ENCODE measurements at places on chromosomes 4 and X.

GRCh38 chrX:3567686-3568085 is 145.8 kb downstream of the PRKX start:
- no peak for DNase-seq

GRCh38 chr4:83964996-83965541 is 429.2 kb downstream of the GPAT3 start:
- no peak for DNase-seq

GRCh38 chr4:112485930-112486329 is 30.1 kb downstream of the NEUROG2 start:
- no peak for DNase-seq

- DNase-seq = no peak
These were observed 13.3 kb downstream of the CETN2 start for GRCh38 chrX:152817078-152817764.

DNA sequence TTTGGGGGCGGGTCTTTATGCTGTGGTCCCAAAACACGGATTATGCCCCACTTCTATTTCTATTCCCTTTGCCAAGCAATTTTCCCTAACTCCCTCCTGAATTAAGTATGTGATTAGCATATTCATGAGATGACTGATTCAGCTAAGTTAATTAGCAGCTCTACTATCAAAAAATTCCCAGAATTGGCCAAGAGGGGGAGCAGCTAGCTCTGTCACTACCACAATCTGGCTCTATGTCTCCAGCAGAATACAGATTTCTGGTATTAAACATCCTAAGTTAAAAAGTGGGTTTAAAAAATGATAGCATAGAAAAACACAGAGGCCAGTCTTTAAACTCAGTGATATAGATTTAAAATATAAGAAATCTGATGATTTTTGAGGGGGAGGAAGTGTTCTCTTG is 80.3 kb downstream of the GPC4 start:
- no peak for DNase-seq

DNA sequence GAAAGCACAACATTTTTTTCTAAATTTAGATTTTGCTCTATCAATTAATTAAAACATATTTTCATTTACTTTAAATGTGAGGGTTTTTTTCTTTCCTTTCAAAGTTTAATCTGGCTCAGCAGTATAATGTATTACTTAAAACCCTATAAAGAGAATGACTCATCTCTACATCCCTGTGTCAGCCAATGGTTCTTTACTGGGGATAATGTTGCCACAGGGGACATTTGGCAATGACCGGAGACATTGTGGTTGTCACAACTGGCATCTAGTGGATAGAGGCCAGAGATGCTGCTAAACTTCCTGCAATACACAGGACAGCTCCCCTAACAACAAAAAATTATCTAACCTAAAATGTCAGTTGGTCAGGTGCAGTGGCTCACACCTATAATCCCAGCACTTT is 53.8 kb downstream of the SYNPO2 start:
- DNase-seq = no peak

DNA sequence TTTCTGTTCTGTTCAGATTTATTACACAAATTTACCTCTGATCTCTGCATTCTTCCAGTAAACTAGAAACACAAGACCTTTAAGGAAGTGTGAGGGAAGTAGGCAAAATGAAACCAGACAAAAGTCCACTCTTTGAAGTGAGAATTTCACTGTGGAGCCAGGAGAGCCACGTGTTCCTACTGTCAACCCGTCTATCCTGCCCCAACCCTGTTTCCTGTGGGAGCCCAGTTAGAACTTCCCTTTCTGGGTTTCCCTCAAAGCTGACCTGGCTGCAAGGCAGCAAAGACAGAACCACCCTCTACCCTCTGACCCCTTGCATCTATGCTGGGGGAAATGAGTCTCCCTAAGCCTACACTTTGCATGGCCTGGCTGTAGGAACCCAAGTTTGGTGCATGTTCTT is 40.0 kb downstream of the TMEM144 start:
- no peak for DNase-seq

- DNase-seq = no peak
These were observed 41.0 kb downstream of the CEP135 start for GRCh38 chr4:55989766-55990165.

DNA sequence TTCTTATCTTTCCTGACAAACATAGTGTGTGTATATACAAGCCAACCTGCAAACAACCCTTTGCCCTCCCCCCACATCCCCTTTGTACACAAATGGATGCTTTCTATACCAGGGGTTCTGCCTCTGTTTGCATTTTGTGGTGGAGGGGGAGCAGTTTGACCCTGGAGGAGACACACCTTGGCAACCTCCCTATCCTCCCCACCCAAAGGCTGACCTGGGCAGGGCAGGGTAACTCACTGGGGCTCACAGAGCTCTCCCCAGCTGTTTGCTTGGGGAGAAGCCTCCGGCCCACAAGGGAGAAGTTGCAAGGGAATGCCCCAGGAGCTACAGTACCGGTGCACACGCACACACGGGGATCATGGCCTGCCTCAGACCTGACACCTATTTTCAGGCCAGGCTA is 372.6 kb downstream of the BCOR start:
- DNase-seq = no peak
